ENCODE measurements at places on chromosomes 12 and 14.

DNA sequence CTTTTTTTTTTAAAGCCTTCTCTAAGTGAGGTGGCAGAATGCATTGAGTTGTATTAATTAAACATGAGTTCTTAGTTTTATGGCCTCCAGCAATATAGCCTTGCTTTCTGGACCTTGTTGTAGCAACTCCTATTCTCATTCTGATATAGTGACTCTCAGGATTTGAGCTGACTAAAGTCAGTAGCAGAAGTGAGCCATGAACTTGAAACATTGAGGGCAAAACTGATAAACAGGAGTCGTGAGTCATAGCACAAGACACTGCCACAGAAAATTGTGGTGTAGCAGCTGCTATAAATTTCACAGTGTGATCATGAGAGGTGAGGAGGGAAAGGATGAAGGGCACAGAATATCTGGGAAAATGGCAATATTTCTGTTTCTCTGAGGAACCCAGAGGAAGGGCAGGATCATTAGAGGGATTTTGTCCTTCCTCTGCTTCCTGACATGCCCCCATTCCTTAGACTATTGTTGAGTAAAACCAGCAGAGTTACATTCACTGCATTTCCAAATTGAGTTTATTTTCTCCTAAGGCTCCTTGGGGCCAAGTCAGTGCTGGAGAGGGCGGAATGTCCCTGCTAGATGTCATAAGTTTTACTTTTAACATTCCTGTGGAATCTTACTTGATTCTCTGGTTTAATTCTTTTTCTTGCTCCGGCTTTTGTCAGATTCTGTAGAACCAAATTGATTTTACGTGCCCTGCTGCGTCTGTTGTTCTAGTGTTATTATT, 7.5 kb downstream of the KLRG1 start:
- no peak for DNase-seq

- no peak for DNase-seq
Observed at GRCh38 chr12:118981285-118982211, at the start of gene SRRM4. Gene SRRM4, plus strand, starts transcription at chr12:118981541. Its CDS starts 342 bp downstream, at chr12:118981883.

DNA sequence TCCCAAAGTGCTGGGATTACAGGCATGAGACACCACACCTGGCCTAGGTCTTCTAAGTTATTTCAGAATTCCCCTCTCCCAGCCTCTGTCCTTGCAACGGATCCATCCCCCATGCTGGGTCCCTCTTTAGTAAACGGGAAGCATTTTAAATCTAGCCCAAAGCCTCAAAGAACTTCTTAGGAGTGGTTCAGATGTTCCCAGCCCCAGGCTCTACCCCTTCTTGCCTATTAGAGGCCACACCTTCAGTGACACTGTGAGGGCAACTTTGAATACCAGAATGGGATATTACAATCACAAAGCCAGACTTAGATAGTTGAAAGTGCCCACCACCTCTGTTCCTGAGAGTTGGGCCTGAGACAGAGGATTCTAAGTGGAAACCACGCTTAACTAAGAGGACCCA, 18.1 kb upstream of the SPPL3 start:
- no peak for DNase-seq

DNA sequence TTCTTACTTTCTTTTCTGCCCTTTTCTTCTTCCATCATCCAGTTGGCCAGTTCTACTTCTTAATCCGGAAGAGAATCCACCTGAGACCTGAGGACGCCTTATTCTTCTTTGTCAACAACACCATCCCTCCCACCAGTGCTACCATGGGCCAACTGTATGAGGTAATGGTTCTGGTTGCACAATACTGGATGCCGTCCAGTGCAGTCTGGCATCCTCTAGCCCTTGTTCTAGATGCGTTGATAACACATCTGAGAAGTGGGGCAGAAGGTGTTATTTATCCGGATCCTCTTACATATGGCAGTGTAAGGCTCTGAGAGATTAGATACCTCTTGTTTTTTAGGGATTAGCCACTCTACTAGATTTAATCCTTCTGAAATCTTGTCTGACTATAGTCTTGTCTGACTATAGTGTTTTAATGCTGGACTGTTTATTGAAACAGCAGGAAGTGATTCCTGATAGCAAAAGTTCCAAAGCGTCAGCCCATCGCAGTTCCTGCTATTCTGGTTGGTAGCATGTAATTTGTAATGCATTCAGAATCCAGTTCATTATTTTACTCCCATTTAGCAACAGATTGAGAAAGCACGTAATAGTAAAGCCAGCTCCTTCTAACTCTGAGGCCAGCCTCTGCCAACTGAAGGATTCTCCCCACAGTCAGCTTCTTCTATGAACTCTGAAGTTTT, 7.9 kb downstream of the GABARAPL1 start:
- no peak for DNase-seq

- DNase-seq: no peak
Observed at GRCh38 chr12:124537525-124538193, 29.8 kb downstream of the NCOR2 start.

- no peak for DNase-seq
Observed at GRCh38 chr14:36241183-36241582, 64.7 kb upstream of the PTCSC3 start.

DNA sequence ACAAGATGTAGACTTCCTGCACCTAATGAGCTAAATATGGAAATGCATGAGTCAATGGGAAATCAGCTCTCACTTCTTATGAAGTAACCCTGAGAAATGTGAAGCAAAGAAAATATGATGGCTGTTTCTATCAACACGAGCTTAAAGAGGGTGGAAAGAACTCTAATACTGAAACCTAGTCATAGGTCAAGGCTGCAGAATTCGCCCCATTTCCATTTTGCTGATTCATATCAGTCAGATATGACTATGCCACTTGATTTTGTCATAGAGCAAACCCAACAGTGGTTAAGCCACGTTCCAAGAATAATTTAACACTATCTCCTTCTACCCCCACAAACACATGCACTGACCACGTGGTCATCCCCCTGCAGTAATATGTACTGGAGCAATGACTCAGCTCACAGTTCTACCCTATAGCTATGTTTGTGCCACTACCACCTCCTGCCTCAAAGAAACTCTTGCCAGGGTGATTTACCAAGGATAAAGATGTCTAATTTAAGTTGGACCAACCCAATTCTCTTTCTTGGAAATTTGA, 157.5 kb downstream of the TMTC3 start:
- DNase-seq: no peak

GRCh38 chr14:97946240-97946639, 1149.1 kb downstream of the VRK1 start:
- DNase-seq: no peak

DNA sequence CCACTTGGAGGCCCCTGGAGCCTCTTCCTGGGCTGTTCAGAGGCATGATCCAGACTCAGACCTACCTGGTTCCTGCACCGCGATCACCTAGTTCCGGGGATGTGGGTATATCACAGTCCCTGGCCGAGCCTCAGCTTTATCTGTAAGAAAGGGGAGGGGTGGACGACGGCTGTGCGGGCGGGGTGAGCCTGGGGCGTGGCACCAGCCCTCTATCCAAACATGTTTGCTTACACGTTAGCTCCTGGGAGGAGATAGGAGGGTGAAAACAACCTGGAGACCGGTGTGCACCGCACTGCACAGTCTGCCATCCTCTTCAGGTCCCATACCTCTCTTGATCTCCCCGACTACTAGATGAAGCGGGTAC, 1.2 kb downstream of the ANKRD9 start:
- DNase-seq: no peak

- DNase-seq: no peak
Observed at GRCh38 chr12:10562306-10562933, 51.0 kb downstream of the MAGOHB start.

DNA sequence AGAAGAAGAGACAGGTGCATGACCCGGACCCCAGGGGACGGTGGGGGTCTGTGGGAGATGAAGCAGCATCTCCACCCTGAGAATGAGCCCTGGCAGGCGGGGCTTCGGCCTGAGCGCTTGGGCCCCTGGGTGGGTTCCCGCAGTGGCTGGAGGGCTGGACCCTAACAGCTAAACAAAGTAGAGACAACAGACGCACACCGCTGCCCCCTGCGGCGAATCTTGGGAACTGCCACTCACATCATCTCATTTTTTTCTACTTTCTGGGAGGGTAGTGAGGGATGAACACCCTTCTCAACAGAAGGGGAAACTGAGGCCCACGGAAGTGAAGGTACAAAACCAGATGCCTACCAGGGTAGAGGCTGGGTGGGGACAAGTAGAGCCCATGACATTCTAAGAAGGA, 104.7 kb downstream of the RFLNA start:
- no peak for DNase-seq

GRCh38 chr14:35509846-35510245, 24.1 kb upstream of the INSM2 start:
- DNase-seq: no peak

DNA sequence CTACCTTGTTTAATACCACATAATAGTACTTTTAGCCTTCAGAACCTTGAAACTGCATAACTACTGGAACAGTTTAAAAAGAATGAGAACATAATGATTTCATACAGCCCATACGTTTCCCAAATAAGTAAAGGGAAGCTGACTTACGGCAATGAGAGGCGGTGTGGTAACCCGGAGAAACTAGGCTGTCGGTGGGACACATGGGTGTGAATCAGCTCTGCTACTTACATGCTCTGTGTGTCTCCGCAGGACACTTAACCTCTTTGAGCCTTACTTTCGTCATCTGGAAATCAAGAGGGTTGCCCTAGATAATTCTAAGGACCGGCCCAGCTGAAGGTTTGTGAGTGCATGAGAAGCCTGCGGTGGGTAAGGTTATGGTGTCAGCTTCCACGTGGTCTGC, 49.3 kb upstream of the PLEKHG3 start:
- DNase-seq: no peak

Measured in esophagus squamous epithelium (tissue), 5 donors.